ENCODE measurements at places on chromosomes 4 and X.

DNA sequence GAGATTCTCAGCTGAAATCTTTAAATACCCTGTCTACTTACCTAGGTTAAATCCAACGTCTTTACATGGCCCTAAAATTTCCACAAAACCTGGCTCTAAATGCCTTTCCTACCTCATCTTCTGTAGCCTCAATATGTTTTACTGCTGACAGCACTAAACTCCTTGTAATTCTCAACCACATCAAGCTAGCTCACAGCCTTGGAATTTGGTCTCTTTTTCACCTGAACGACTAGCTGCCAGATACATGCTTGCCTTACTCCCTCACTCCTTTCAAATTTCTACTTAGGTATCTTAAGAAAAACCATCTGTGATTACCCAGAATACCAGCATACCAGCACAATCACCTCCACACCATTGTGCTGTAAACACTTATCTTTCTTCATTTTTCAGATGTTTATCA, 635.6 kb upstream of the PCDH10 start:
- DNase-seq = no peak

- peak; percentile 8 for DNase-seq
Observed at GRCh38 chr4:71570492-71570891, 213.4 kb downstream of the GC start.

DNA sequence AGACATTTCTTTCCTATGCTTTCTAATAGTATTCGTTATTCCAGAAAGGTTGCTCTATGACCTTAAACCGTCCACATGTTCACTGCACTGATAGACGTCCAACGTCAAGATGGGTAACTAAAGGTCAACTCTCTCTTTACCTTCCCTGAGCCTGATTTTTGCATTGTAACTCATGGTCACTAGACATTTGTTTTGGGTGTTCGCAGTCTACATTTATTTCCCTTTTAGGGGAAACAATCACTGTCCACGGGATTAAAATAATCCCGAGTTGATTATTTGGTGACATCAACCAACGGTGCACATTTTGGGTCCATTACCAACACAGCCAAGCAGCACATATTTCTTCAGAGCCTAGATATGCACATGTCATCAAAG, 540 bp upstream of the HADH start:
- no peak for DNase-seq

DNA sequence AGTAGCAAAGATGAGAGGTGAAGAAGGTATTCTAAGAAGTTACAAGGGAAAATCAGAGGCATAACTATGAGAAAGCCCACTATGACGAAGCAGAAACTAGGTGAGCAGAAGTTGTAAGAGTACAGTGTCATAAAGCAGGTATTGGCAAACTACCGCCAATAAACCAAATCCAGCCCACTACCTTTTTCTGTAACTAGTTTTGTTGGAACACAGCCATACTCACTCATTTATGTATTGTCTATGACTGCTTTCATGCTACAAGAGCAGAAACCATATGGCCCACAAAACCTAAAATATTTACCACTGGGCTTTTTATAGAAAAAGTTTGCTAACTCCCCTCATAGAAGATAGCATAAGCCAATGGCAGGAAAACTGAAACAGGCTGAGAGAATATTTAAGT, 31.8 kb upstream of the ZCCHC13 start:
- no peak for DNase-seq
